Fibroblast of upper back skin (primary cell): ENCODE measurements at places on chromosomes 12 and 14.
A peak's percentile ranks its signal among the peaks of the same experiment; 100 is the strongest.

DNA sequence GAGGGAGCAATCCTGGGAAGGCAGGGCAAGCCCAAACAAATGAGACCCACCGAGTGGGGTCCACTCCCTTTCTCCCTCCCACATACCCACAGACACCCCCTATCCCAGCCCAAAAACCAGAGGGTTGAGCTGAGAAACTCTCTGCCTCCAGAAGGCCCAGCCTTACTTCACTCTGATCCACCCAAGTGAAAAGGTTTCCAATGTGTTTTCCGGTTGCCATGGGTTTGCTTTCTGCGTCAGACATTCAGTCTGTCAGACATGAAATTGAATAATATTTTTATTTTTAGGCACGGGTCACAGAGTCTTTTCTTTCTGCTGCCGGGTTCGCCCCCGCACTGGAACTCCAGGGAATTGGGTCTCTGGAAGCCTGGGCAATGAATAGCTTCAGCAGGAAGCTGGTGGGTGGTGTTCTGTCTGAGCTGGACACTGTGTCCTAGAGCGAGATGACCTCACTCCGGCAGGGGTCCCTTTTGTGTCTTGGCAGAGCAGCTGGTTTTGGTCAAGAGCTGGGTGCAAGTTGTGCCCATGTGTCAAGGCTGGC is 69.8 kb upstream of the CLMN start:
- no peak for DNase-seq

DNA sequence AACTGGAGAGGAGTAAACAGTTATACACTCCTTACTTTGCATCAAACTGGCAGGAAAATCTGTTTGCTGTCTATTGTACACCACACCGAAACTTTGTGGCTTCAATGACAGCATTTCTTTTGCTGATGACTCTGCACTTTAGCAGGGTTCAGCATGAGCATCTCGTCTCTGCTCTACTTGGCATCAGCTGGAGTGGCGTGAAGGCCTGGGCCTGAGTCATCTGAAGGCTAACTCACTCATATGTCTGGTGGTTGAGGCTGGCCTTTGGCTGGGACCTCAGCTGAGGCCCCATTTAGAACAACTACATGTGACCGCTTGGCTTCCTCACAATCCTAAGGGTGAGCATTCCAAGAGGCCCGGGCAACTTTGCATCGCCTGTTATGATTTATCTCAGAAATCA is 28.7 kb upstream of the REP15 start:
- peak; percentile 46 for DNase-seq

GRCh38 chr14:36604757-36605505 is 22.5 kb upstream of the NKX2-8 start:
- DNase-seq = peak; percentile 69

DNA sequence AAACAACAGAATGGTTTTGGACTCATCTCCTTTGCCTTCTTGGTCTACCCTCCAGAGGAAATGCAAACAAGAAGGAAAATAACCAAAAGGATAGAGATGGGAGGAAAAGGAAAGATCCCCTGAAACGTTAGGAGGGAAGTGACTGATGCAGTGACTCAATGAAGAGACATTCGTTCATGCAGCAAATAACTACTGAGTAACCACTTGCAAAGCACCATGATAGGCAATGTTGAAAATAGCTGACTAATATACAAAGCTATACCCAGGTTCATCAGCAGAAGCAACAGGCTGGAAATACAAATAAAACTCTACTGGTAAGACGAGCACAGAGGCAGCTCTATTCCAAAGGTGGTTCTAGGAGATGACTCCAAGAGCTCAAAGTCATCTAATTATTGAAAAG is 41.8 kb downstream of the R3HDM2 start:
- peak; percentile 84 for DNase-seq

GRCh38 chr12:107178776-107179175 is 85.4 kb upstream of the CRY1 start:
- DNase-seq = no peak

DNA sequence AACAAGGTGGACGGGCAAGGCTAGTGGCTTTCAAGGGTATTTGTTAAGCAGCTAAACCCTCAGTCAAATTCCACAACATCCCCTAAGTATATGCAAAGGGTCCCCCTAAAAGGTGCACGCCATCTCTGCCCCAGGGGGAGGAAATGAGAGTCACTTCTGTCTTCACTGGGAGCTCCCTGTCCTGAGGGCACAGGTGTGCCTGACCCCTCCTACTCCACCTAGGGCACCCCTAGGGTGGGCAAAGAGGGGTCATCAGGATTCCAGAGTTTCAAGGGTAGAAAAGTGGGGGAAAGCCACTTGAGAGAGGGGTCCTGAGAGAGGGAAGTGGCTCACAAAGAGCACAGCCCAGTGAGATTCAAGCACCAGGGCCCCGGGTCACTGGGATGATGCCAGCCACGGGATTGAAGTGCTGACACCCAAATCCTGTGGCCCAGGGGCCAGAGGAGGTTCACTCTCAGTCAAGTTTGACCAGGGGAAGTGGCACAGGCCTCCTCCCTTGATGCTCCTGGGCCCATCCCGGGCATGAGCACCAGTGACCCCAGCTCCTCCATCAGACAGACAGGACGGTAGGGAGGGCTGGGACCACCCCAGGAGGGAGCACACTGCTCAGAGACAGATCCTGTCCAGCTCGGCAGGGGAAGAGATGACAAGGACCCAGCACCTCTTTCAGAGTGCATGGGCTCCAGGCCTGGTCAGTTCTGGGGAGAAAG is 82.3 kb upstream of the BCL11B start:
- DNase-seq = no peak

GRCh38 chr12:56190695-56191155 is 1.4 kb upstream of the SMARCC2 start:
- no peak for DNase-seq
